ENCODE measurements at places on chromosomes 5 and 9.

DNA sequence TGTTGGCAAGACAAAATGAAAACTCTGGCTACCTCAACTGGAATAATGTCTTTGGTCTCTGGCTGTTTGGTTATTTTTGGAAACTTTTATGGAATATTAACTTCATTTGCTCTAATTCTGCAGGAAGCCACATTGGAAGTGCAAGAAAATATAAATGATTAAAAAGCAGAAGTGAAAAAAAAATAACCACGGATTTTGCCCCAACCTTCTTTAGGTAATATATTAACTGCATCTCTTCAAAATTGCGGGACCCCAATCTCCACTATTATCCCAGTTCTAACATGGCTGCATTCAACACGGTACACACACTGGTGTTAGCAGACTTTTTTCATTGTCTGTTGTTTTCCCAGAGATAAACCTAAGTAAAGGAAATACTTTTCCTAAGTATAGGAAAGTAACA lies 23.0 kb downstream of the GLIS3 start:
- DNase-seq, result no peak

DNA sequence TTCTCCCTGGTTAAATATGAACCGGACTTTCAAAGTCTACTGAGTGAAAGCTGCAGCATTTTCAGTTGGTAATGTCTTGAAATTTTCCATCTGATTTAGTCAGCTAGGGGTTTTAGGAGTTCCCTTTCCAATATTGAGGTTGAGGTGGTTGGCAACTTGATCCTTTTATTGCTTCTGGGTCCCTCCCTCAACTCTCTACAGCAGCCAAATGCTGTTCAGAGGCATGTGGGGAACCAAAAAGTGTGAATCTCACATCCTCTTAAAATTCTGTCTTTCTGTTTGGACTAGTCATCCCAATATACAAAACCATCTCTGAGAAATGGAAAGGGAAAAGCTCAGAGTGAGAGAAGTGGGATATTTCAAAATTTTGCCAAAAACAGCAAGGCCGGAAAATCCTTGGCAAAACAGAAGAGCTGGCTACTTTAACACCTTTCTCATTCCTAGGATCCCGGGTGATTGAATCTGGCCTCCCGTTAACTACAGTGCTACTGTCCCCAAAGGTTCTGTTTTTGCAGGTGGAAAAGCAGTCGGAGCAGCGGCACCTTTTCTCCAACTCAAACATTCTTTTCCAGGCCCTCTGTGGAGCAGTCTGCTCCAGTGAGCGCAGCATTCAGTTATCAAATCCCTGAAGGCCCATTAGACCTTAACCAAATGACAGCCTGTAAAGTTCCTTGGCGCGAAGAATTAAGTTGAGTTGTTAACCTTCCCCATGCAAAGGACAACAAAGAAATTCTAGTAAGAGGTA lies 345.9 kb upstream of the NUDT12 start:
- no peak for DNase-seq

DNA sequence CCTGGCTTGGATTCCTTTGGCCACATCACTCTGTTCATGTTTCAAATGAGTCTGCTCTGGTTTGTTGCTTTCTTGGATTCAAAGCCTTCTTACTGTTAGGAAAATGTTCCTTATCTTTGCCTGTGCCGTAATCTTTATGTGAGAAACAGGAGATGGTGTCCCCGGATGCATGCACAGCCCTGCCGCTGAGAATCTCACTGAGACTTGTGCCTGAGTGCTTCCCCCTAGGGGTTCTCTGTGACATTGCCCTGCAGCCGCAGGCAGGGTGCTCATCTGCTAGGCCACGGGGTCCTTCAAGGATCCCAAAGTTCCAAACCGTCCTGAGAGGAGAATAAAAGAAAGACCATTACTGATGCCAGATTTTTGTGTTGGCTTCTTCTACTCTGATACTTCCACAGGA lies 81.4 kb upstream of the ANKRD55 start:
- peak; percentile 27 for DNase-seq

- no peak for DNase-seq
These were observed 84.5 kb upstream of the PUM3 start for GRCh38 chr9:2928411-2928810.

DNA sequence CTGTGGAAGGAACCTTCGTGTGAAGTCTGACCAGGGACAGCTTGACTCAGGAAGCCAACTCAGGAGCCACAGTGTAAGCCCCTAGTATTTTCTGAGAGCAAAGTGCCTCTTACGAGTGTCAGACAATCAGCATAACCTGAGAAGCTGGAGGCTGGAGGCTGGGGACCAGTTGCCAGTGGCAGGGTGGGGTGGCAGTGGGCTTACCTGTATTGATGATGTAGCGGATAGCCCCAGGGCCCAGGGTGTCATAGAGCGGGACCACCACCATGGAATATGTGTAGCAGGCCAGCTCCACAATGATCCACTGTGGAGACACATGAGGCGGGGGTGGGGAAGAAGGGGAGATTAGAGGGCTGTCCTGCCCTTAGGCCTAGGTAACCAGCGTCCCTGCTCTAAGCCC lies 22.9 kb downstream of the ACSL6 start:
- DNase-seq, result no peak

DNA sequence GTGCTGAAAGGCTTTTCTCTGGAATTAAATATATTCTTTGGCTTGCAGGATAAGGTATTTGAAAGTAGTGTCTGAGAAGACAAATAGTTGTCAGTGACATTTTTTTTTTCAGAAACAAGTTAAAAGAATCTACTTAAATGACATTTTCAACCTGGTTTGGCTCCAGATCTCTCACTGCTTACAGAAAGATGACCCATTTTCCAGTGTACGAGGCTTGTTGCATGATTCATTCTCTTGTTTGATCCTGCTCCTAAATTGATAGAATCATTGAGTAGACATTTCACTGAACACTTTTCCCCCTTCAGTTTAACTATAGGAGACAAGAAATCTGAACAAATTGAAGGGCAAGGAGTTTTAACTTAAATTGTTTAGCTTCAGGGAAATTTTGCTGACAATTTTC lies 546.1 kb downstream of the ZNF608 start:
- no peak for DNase-seq

DNA sequence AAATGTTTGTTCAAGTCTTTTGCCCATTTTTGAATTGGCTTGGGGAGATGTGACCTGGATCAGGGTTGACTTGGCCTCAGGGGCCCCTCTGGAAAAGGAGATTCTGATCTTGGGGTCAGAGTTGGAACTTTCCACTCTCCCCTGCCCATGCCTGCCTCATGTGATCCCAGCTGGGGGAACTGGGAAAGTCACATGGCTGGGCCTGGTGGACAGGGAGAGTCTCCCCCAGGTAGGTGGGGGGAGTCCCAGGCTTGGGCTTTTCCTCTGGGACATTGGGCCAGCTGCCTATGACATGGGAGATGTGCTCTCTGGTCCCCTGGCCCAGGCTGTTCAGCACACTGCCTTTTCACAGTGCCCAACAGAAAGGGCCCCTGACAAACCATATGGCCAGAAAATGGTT lies 60.7 kb downstream of the NDST1 start:
- no peak for DNase-seq

DNA sequence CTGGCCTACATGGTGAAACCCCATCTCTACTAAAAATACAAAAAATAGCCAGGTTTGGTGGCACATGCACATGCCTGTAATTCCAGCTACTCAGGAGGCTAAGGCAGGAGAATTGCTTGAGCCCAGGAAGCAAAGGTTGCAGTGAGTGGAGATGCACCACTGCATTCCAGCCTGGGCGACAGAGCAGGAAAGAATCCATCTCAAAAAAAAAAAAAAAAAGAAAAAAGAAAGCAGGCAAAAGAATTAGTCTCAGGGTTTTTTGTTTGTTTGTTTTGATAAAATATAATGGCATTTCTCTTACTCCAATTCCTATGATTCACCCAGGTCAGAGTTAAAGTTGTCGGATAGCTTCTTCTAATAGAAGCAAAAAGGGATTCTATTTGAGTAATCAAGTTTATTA lies 67.0 kb upstream of the ATG10 start:
- no peak for DNase-seq

DNA sequence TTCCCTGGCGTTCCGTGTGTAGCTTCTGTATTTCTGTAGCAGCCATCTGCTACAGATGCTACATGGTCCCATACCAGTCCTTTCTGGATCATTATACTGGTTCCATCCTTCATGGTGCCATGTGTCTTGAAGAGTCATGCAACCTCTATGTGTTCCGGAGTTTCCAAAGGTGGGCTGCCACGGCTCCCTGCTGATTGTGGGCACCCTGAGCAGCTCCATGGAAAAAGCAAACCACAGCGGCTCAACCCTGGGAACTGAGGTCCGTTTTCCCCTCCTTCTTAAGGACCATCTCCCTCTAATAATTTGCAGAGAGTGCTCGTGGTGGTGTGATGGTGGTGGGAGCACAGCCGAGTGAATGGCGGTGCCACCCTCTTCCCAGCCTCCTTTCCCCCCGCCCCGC lies 600.4 kb downstream of the CCDC171 start:
- no peak for DNase-seq

DNA sequence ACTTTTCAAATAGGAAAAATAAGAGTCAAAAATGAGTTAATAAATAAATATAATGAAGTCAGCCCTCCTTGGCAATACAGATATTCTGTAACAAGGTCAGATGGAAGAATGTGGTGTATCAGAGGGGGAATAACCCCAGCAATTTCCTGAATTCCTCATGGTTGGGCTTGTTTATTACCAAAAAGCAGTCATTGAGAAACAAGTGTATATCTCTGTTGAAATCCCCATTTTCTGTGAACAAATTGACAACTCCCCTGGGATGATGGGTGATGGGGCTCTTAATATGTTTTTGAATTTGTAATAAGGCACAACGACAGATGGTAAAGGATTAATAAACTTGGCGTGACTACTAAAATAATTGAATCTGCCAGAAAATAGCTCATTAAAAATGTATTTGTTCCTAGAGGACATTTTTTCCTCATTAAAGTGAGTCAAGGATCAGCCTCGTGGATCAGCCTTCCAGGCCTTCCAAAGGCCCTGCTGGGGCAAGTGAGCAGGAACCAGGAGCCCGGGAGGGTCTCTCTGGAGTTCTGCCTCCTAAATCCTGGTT lies 34.2 kb downstream of the THBS4 start:
- no peak for DNase-seq

DNA sequence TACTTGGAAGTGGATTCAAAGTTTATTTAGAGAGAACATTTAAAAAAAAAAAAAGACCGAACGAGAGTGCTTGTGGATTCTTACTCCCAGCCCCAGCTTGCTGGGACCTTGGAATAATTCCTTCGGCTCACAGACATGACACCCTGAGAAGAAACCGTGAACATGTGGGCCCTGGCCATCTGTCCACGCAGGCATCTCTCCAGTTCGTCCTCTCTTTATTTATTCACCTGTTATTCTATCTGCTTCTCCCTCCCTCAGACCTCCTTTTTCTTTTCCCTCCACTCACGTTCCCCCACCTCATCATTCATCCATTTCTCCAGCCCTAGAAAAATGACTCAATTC lies 93.7 kb upstream of the PHYKPL start:
- DNase-seq, result no peak

GRCh38 chr5:179679014-179679674 lies 1.7 kb downstream of the CBY3 start:
- DNase-seq, result peak; percentile 61

DNA sequence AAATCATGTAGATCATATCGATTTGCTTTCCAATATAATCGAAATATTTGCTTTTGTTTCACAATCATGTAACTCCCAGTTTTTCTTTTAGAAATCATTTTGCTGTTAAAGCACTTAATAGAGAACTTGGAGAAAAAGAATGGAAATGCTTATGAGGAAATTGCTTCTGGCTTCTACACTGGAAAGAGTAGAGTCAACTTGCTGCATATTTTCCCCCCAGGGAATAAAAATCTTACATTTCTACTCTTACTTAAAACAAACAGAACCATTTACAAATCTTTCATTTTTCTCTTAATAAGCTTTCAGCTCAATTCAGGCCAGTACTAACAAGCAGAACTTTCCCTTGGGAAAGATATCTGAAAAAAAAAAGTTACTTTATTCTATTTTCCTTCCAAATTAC lies 312.0 kb downstream of the CHSY3 start:
- no peak for DNase-seq

DNA sequence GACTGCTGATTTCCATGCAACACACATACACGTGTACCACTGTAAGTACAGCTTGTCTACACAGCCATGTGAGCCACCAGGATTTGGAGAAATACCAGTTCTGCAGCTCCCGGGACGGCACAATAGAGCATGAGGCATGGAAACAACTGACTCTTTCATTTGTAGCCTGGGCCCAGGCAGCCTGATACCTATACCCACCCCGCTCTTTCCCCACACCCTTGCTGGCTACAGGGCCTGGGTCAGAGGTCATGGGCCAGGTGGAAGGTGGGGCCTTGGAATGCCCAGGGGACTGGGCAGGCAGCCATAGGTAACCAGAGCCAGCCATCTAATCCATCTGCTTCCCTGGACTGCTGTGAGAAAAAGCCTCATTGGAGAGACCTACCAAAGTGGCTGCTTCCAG lies 39.0 kb upstream of the ZSWIM6 start:
- no peak for DNase-seq

DNA sequence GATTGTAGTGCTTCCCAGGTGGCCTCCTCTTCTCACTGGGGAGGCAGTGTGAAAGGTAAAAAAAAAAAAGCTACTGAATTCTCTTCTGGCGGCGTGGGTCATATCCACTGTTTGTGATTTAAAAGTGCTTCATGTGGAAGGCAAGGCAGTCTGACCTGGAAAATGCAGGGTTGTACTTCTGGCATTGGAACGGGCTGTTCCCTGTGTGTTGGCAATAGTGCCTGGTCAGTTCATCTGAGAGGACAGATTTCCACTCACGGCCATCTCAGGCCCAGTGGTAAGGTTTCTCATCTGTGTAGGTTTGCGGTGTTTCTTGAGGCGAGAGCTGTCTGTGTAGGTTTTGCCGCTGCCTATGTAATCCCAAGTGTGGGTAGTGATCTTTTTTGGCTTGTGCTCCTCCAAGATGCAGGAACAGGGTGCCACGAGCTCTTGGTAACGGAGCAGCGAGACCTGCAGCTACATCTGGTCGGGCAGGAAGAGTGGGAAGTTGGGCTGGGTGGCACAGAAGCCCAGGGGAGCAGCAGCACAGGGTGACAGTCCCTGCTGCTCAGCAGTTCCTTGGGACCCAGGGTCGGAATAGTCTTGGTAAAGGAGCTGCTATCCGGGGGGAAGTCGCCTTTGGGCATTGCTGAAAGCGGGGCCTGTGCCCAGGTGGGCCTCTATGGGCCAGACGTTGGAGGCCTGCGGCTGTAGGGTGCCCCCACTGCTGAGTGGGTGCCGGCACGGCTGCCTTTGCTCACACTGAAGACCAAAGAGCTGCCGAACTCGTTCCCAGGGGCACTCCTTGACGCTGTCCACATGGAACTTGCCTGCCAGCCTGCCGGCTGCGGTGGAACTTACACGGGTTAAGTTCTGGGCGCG lies 11.2 kb downstream of the RCL1 start:
- no peak for DNase-seq

GRCh38 chr9:127084076-127085039 lies 38.1 kb downstream of the ANGPTL2 start:
- no peak for DNase-seq

Measured in activated effector memory CD4-positive, alpha-beta T cell treated with Interleukin-2 at 50 U/mL for 16 hours (primary cell).